ENCODE measurements at places on chromosomes 16 and 17.

DNA sequence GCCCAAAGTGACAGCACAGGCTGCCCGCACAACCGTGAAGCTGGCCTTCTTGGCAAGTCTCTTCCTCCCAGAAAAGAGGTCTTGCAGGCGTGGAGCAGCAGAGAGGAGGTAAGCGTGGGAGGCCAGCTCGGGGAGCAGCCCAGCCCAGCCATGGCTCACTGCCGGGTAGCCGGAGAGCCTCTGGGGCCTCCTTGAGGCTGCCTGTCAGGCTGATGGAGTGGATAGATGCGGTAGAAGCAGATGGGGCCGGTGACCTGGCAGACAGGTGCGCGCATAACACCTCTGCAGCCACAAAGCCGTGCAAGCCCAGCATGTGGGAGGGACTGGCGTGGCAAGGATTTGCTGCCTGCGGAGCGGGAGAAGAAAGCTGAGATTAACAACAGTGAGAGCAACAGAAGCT is 17.1 kb upstream of the DOK4 start:
- no peak for DNase-seq

GRCh38 chr16:75007443-75007842 is 8.6 kb downstream of the ZNRF1 start:
- no peak for DNase-seq

DNA sequence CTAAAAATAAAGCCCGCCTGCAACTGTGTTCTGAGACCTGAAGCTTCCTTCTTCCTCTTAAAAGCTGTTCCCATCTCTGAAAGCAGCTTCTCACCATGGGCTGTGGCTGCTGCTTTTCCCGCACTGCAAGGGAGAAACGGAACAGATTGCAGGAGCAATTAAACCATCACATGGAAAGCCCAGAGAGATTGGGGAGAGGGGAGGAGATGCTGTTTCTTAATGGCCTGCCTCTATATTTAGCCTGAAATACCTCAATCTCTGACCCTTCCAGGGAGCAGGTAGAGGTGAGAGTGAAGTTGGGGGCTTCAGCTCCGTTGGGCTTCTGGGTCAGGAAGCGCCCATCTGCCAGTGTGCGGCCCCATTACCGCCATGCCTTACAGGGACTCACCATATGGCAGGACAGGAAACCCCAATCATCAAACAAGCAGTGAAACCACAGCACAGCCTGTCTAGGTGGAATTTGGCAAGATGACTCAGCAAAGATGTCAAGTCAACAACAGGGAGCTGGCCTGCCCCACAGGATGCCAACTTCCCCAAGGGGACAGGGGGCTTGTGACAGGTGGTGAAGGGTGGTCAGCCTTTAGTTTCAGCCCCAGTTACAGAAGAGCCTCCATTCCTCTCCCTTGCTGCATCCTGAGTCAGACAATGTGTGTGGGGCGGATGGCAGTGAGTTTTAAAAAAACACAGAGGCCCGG is 286.6 kb upstream of the CCL2 start:
- DNase-seq = no peak

DNA sequence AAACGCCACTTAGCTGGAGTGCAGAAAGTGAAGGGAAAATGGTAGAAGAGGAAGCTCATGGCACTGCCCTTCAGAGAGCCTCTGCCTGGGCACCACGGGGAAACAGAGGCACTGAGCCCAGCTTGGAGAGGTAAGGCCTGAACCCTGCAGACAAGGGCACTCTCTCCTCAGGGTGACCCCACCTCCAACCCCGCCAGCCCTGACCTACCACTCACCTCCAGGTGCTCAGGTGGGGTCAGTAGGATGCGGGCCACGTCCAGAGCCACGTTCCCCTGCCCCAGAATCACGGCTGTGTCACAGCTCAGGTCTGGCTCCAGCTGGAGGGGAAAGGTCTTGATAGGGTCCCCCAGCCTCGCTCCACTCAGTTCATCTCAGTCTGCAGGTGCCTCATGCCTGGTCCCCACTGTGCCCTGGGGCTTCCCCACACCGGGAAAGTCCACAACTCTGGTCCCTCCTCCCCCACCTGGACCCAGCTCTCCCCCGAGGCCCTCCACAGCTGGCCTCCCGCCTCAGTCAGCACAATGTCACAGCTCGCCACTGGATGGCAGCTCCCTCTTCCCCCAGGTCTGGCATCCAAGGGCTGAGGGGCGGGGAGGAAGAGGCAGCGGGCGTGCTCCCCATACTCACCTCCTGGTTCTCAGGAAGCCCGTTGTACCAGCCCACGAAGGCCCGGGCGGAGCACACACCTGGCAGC is 6.0 kb upstream of the GRIN2C start:
- no peak for DNase-seq

- no peak for DNase-seq
Observed at GRCh38 chr17:6231886-6232731, 161.9 kb downstream of the WSCD1 start.

GRCh38 chr16:57565461-57565860 is 23.0 kb downstream of the ADGRG5 start:
- DNase-seq = no peak

DNA sequence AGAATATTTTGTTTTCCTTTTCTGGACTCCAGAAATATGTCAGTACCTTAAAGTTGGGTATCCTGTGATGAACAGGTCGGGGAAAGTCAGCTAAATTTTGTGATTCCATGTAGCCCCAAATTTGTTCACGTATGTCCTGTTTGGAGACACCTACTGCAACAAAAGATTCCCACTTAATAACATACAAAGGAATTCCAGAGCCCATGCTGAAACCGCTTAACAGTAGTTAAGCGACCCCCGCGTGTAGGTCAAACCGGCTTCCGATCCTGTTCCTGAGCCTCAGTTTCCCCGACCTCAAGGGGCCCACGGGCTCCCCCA is 477 bp downstream of the MTHFSD start:
- no peak for DNase-seq

DNA sequence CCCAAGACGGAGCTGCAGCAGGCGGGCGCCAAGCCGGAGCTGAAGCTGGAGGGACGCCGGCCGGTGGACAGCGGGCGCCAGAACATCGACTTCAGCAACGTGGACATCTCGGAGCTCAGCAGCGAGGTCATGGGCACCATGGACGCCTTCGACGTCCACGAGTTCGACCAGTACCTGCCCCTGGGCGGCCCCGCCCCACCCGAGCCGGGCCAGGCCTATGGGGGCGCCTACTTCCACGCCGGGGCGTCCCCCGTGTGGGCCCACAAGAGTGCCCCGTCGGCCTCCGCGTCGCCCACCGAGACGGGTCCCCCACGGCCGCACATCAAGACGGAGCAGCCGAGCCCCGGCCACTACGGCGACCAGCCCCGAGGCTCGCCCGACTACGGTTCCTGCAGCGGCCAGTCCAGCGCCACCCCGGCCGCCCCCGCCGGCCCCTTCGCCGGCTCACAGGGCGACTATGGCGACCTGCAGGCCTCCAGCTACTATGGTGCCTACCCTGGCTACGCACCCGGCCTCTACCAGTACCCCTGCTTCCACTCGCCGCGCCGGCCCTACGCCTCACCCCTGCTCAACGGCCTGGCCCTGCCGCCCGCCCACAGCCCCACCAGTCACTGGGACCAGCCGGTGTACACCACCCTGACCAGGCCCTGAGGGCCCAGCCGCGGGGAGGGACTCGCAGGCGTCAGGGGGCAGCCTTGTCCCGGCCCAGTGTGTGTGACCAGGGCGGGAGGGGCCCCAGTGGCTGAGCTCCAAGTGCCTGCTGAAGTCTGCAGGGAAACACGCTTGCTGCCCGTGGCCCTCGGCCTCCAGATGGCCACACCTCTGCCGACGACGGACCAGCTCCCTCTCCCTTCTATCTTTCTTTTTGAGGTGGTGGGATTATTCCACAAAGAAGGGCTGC is 3.4 kb downstream of the SOX8 start:
- no peak for DNase-seq

- no peak for DNase-seq
Observed at GRCh38 chr17:71902894-71903506, 217.8 kb upstream of the SOX9 start.

- DNase-seq = no peak
Observed at GRCh38 chr16:89020068-89020924, 43.3 kb upstream of the CBFA2T3 start.

DNA sequence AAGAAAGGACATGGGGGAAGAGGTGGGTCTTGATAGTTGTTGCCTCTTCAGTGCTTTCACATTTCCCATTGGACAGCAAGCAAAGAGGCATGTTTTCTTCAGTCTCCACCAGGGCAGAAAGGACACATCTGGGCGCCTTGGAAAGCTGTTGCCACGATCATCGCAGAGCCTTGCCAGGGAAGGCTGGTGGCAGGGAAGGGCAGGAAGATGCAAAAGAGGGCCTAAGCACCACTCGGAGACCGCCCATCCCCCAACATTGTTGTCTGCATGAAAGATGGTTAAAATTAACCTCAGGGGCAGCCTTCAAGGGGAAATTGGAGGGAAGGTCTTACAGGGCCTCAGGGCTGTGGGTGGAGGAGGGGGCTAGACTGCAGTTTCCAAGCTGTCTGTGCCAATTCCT is 114.2 kb downstream of the SOX9 start:
- no peak for DNase-seq

DNA sequence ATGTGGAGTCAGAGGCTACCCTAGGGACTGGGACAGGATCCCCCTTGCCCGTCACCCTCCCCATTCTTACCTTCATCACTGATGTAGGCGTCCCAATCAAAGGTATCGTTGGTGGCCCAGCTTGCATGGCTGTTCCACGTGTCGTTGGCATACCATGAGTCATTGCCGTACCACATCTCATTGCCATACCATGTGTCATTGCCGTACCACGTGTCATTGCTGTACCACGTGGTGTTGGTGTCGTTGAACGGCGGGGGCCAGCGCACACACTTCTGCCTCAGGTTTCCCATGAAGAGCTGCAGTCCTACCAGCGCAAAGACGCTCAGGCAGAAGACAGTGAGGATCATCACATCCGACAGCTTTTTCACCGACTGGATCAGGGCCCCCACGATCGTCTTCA is 4.8 kb downstream of the SCN4A start:
- no peak for DNase-seq

DNA sequence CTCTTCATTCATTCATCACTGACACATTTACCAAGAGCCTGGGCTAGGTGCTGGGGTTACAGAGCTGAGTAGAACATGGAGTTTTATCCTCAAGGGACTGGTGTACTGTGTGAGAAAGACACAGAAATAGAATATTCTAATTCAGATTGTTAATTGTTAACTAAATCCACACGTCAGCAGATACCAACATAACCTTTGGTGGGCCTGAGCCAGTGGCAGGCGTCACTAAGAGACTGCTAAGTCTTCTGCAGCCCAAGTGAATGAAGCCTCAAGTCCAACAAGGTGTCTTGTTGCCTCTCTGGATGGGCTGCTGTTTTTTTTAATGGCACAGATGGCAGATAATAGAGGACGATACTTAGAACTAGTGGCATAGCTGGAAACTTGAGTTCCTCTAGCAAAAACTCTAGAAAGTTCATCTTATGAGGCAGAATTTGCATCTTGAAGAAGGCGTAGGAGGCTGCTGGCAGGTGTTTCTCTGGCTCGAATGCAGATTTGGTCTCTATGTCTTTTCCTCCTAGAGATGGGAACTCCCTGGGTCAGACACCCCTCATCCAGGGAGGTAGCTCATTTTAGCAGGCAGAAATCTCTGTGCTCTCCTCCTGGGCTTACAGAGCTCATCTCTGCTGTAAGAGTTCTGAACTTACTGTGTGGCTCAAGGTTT is 179.5 kb downstream of the NTN1 start:
- no peak for DNase-seq

DNA sequence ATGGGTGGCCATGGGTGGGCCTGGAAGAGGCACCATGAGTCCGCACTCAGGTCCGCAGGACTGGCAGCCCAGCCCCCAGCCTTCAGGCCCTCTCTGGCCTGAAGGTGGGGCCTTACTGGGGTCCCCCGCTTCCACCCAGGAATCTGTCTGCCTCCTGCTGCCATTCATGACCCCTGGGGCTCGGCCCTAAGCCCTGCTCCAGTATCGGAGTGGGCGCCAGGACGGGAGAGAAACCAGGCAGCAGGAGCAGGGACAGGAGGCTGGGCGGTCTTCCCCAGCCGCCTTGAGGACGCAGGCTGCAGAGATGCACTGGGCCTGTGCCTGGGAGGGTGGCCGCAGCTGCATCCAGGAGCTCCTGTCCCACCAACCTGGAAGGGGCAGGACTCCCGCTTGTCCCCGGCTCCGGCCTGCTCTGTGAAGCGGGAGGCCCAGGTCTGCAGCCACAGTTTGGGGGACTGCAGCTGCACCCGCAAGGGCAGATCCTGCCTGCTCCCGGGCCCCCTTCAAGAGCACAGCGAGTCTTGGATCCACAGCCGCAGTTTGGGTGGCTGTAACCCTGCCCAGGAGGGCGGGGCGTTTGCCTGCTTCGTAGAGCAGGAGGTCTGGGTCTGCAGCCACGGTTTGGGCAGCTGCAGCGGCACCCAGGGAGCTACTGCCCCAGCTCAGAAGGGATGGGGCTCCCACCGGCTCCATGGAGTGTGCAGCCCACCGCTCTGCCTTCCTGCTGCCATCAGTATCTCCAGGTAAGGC is 81.8 kb upstream of the DNAJA2 start:
- DNase-seq = no peak

All from thoracic aorta (tissue), 2 donors.